ENCODE measurements at places on chromosomes 13 and 19.
A peak's percentile ranks its signal among the peaks of the same experiment; 100 is the strongest.

- no peak for ATAC-seq
Measured at GRCh38 chr13:63288576-63288975, 1872.9 kb upstream of the PCDH20 start.

GRCh38 chr13:37293295-37293694, 187.8 kb upstream of the CSNK1A1L start:
- no peak for ATAC-seq

DNA sequence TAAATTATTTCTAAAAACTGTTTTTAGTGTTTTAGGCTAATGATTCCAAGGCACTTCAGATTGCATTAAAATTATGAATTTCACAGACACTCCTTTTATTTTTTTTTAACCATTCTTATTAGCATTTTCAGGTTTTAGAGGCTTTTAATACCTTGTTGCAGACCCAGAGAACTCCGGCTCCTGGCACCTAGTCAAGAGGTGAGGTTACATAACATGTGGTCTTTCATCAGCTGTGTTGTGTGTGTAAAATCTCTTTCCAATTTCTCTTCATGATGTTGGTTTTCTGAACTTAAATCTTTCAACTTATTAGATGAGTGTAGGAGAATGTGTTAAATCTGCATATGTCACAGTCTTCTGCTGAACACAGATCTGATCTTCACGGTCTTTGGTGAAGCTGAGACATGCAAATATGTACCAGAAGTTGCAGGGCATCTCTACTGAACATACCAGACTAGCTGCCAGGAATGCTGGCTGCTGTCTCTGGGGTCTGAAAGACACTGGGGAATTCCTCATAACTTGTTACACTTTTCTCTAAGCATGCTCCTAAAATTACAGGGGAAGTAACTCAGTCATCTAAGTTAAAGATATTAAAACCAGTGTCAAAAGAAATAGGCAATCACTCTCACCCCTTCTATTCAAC, 1165.3 kb downstream of the EFNB2 start:
- no peak for ATAC-seq

DNA sequence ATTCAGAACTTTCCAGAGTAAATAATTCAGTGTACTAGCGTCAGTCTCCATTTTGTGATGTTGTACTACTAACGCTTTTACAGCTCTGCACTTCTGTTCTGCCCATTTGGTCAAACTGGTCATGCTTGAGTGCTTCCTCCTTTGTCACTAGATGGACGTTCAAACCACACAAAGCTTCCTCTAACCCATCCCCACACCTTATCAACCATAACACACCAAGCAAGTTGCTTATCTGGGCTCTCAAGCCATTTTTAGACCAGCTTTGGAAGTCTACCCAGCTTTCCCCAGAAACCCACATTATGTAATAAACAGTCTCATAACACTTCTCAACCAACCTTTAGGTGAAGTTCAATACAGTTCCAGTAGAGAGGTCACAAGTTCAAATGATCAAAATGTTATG, 2.3 kb upstream of the ZNF347 start:
- ATAC-seq, result no peak

DNA sequence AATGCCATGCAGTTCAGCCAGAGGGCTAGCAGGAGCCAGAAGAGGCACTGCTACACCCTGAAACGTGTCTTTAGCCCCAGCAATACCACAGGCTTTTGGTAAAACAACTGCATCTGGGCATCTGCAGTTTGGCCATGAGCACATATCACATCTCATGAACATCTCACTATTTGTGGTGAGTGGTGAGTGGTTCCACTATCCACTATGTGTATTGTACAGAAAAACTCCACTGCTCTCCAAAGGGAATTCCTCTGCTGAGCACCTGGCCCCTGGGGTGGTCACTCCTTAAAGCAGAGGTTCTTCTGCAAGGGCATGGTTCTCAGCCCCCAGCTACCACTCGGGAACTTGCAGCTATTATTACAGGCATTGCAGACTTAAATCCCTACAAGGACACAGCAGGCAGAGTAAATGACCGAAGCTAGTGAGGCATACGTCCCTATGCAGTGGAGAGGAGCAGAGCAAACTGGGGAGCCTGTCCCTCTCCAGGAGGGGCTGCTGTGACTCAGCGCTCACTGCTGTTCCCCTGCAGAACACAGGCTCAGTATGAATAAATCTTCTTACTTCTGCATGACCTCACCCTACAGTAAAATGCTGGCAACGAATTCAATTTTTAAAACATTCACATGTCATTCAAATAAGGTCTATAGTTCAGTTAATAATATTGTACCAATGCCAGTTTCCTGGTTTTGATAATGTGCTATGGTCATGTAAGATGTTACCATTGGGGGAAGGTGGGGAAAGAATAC, 332.4 kb upstream of the ZNF507 start:
- no peak for ATAC-seq

DNA sequence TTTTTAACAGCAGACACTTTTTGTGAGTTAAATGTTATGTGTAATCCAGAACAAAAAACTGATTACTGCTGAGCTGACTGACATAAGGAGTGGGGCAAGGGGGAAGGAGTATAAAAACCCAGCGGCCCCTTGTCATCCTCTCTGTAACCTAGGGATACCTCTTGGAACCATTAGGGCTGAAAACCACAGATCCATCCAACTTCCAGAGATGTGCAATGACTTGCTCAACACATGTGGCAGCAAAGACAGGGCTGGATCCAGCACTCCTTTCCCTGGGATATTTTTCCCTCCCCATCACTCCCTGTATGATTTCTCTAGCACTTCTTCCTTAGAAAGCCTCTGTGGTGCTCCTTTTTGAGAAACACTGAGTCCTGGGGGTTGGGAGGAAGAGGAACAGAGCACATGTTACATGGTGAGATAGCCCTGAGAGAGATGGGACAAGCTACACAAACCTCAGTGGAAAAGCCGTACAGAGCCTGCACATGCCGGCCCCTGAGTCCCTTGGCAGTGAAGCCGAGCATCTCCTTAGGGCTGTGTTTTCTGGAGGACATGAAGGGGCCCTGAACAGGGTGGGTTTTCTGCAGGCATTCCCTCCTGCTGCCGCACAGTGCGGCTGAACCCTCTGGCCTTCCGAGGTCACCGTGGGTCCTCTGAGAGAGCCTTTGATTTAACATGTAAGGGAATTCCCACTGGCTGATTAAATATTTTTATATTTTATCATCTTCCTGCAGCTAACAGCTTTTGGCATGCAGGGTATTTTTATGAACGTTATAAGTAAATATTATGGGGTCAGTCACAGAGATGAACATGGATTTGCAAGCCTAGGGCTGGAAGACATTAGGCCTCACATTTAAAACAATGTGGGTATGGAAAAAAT, 219.9 kb downstream of the COG6 start:
- no peak for ATAC-seq

GRCh38 chr13:103068836-103069235, 2.6 kb upstream of the SLC10A2 start:
- no peak for ATAC-seq

DNA sequence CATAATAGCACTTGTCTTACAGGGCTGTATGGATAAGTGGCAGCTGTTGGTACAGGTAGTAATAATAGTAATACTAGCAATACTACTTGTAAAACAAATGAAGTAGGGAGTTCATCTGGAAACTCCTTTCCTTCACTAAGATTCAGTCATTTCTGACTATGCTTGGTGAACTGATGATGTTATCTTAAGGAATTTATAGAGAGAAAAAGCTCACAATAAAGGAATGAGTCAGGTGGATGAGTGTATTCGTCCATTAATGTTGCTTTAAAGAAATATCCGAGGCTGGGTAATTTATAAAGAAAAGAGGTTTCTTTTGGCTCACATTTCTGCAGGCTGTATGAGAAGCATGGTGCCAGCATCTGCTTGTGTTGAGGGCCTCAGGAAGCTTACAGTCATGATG, 477.3 kb downstream of the KLF12 start:
- ATAC-seq, result no peak

DNA sequence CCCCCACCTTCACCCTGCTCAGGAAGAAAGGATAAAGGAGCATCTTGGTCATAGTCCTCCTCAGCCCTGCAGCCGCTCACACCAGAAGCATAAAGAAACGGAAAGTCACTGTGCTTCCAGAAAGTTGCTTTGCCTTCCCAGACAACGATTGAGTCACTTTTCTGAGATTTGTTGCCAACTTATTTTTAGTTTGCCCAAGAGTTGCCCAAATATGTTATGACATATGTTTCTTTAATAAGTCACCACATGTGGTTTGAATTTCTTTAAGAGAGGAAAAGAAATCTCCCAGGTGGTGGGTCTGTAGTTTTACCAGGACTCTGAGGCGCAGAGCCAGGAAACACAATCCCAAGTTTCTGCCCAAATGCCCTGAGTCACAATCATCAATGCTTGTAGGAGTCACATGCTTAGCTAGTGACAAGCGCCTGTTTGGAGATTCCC, 63.4 kb upstream of the LRCH1 start:
- no peak for ATAC-seq

GRCh38 chr19:3061182-3062161, 823 bp downstream of the TLE5 start:
- ATAC-seq, result peak; percentile 27
